ENCODE measurements at places on chromosomes 1 and 21. TPM values are rescaled to one million over a fixed set of nuclear protein-coding genes. Genes with fewer than 3 reads are reported as not detected.

Gene TRIM45
- total RNA-seq: 3.8 TPM

Gene SPOCD1
- 26.3 TPM for total RNA-seq

Gene CSF3R
- total RNA-seq: not detected

Gene ITLN1
- total RNA-seq: not detected

Gene ERO1B
- total RNA-seq: 7.2 TPM

Gene C8A
- not detected for total RNA-seq

Gene IFNAR2
- total RNA-seq: 1.4 TPM

Gene PTPN14
- 55.7 TPM for total RNA-seq

Gene TMEM82
- total RNA-seq: not detected

Measured in nasal cavity respiratory epithelium epithelial cell of viscerocranial mucosa (primary cell).